Right renal cortex interstitium (tissue), 3 donors: ENCODE measurements at places on chromosomes 16 and 17. TPM values are rescaled to one million over a fixed set of nuclear protein-coding genes. Genes with fewer than 3 reads are reported as not detected.

KRT23 gene
- polyA plus RNA-seq = 2.0 TPM

DNA sequence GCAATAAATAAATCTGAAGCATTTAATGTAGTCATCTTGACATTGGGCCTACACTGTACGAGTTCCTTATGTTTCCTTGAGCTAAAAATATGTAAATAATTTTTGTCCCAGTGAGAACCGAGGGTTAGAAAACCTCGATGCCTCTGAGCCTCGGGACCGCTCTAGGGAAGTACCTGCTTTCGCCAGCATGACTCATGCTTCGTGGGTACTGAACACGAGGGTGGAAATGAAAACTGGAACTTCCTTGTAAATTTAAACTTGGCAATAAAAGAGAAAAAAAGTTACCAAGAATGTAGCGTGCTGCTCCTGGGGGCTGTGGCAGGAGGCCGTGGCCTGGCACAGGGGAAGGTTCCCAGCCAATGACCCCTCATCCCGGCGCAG is 74.1 kb downstream of the SOCS1 start:
- no peak for DNase-seq

CD300LB gene
- 0.25 TPM for polyA plus RNA-seq

SRCIN1 gene
- polyA plus RNA-seq = 2.7 TPM

TBC1D3B gene
- polyA plus RNA-seq = 4.0 TPM

C16orf46 gene
- 2.2 TPM for polyA plus RNA-seq

- DNase-seq = no peak
Measured at GRCh38 chr16:27779641-27780164, 229.8 kb downstream of the KATNIP start.

PPL gene
- polyA plus RNA-seq = 27.0 TPM

HLF gene
- 5.5 TPM for polyA plus RNA-seq

SLC6A2 gene
- polyA plus RNA-seq = 0.35 TPM

DNA sequence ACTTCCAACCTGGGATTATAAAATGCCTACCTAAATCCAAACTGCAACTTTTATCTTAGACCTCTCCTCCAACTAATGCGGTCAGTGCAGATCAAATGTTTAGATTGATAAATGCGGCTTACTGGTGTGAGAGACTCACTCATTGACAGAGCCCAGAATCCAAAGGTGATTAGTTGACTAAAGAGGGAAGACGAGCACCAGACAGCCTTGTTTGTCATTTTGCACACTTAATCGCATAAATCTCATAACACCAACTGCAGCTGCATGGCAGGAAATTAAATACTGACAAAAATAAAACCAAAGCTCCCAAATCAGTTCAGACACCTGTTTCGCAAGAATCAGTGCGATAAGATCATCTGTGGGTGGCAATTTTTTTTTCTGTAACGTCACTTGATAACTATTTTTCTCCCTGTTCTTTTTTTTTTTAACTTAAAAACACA is 35.9 kb downstream of the NACA2 start:
- no peak for DNase-seq

DNA sequence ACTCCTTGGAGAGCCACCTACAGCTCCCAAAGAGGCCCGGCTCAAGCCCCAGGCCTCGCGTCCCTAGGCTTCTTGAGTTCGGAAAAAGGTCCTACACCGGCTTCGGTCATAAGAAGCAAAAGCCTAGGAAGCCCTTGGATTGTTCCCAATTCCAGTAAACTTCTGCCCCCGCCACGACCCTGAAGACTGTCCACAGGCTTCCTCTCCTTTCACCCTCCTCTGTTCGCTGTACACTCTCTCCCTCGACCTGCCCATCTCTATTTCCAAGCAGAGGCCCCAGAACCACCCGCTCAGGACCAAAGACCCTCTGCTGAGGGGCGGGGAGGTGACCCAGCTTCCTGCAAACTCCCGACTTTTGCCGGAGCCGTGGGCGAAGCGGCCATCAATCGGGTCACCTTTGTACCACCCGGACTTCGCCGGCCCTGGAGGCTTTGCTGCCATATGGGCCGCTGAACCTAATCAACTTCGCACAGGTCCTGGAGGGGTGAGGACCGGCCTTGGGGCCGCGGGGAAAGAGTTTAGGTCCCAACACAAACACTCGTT is 2.7 kb downstream of the HOXB2 start:
- no peak for DNase-seq

DNA sequence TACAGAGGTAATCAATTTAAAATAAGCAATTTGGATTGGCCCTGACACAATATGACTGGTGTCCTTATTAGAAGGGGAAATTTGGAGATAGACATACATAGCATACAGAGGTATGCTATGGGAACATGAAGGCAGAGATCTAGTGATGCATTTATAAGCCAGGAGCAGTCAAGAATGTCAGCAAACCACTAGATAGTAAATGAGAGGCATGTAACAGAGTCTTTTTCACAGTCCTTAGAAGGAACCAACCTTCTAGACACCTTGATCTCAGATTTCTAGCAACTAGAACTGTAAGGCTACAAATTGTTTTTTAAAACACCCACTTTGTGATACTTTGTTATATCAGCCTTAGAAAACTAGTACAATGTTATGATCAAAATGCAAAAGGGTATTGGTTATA is 54.3 kb upstream of the CA10 start:
- no peak for DNase-seq
